ENCODE measurements at places on chromosomes 6 and 20. TPM values are rescaled to one million over a fixed set of nuclear protein-coding genes. Genes with fewer than 3 reads are reported as not detected.
A peak's percentile ranks its signal among the peaks of the same experiment; 100 is the strongest.

- no peak for DNase-seq
Measured at GRCh38 chr20:45835329-45835765, 1.7 kb downstream of the SNX21 start.

DNA sequence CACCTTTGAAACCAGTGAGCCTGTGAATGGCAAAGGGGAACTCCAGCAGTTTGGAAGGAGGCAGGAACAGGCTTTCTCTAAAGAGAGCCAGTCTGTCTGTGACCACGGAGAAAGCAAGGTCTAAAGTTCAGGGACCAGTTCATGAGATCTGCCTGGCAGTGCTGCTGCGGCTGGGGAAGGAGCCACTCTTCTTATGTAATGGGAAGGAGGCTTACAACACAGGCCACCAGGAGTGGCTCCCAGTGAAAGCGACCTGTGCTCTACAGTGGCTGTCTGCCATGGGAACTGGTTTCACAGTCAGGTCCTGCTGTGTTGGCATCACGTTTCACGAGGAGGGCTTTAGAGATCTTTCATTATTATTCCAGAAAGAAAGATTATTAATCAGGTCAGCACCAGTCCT lies 291.9 kb upstream of the PRDM1 start:
- peak; percentile 73 for DNase-seq

- DNase-seq = no peak
Measured at GRCh38 chr6:122151066-122151465, 248.4 kb upstream of the HSF2 start.

DNA sequence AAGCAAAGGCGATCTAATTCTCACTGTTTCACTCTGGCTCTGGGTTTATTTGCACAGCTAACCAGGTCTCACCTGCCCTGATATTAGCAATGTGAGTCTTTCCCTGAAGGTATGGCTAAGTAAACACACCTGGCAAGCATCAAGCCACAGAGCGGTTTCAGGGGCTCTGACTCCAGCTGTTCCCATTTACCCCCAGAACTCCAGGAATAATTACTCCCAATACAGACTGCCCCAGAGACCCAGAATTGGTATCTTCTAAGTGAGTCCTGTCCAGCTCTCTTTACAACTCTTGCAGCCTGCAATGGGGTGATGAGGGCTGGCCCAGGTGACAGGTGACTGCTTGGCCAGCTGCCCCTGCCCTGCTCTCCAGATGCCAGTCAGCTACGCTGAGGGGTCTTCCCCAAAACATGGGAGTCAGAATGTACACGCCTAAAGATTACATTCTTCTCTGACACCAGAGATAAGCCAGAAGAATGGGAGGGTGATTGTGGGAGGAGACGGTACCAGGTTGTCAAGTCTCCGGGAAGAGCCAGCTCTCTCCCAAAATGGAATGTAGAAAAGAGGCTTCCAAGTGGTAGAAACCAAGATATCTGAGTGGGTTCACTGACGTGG lies 4.9 kb upstream of the LRRN4 start:
- peak; percentile 38 for DNase-seq

DNA sequence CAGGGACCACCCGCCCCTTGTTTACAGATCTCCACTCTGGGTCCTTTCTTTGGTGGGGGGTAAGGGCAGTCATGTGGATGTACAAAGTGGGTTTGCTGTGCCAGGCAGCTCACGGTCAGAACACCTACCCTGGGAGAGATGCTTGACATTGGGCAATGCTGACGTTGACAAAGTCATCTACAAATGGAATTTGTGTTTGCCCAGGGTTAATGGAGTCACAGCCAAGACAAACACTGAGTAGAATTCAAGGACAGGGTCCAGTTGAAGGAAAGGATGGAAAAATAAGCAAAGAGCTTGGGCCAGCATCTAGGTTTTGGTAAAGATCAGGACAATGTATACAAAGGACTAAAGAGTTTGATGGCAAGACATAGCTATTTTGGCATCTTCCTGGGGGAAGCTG lies 54.7 kb downstream of the MOCS1 start:
- no peak for DNase-seq

GRCh38 chr6:123168892-123169773 lies 173.1 kb downstream of the CLVS2 start:
- DNase-seq = no peak

- DNase-seq = no peak
Measured at GRCh38 chr6:131976545-131977061, 25.4 kb upstream of the CCN2 start.

GRCh38 chr6:110731196-110731595 lies 84.1 kb downstream of the CDK19 start:
- DNase-seq = no peak

GRCh38 chr6:64439274-64439673 lies 803.7 kb downstream of the PHF3 start:
- DNase-seq = no peak

DNA sequence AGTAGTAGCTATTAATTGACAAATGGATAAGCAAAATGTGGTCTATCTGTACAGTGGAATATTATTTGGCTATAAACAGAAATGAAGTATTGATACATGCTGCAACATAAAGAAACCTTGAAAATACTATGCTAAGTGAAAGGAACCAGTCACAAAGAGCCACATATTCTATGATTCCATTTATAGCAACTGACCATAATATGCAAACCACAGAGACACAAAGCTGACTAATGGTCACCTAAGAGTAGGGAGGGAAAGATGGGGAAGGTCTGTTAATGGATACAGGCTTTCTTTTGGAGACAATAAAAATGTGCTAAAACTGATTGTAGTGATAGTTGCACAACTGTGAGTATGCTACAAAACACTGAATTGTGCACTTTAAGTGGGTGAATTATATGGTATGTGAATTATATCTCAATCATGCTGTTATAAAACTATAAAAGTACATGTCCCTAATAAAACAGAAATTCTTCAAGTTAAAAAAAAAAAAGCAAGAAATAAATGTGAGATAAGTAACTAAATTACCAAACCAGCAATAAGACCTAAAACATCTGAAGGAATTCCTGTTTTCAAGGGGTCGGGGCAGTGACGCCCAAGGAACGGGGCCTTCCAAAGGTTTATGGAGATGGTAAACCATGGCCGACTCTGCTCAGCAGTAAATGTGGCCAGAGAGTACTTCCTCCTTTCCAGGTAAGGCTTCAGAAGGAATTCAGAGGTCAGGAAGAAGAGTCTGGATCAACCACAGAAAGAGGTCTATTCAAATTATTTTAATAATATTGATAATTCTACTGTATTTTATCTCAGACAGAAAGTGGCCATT lies 75.4 kb downstream of the ARHGAP18 start:
- no peak for DNase-seq

DNA sequence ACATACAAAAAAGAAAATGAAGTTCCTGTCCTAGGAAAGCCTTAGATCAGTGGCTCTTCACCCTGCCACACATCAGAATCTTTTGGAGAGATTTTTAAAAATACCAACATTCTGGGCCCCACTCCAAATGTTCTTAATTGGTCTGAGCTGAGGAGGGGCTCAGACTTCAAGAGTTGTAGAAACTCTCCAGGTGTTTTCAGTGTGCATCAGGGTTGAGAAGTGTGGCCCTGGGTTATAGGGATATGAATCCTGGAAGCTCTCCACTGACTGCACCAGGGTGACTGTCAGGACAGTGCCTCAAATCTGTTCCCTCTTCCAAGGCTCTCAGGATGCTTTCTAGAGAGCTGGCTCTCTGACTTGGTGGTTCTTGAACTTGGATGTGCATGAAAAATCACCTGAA lies 5.5 kb upstream of the MYLK2 start:
- DNase-seq = no peak

GRCh38 chr6:101803136-101803535 lies 409.6 kb downstream of the GRIK2 start:
- no peak for DNase-seq

DNA sequence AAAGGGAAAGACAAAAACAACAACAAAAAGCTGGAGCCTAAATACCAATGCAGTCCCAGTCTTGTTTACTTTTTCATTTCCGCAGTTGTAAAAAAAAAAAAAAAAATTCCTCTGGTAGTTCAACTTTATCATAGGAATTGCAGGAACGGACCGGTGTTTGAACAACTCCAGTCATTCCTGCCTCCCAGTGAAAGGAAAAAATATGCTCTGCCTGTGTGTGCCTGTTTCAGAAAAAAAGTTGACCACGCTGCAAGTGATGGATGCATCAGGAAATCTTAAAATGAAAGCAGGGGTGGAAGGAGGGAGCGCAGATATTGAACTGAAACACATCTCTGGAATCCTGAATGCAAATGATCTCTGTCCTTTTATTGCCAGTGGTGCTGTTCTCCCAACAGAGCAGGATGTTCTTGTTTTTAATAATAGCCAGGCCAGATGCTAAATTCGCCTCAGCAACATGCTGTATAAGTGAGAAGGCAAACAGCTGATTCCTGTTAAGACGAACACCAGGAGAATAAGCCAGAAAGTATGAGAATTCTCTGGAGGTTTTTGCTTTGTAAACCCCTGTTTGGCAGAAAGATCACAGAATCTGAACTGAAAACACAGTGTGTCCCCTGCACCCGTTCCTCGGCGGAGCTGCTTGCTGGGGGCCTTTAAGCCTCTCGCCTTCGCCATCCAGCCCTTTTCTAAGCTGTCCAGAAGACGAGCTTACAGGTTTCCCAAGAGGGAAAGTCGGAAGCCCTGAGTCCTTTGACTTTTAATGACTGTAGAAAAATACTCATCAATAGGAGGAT lies 178.4 kb upstream of the SUPT3H start:
- DNase-seq = peak; percentile 37

GRCh38 chr6:36727505-36728021 lies 29.9 kb downstream of the RAB44 start:
- no peak for DNase-seq

DNA sequence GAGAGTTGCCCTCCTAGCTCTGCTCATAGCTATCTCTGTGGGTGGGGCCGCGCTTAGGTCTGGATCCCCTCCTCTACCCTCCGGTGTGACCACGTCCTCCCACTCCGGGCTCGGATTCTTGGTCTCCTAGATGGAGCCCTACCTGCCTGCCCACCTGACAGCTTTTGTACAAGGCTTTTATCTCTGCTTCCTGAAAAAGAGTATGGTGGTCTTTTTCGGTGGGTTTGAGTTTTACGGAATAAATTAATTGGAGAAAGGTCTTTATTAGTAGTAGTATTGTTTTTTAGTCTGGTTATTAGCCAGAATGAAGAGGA lies 773 bp downstream of the SMAP1 start:
- DNase-seq = no peak

DNA sequence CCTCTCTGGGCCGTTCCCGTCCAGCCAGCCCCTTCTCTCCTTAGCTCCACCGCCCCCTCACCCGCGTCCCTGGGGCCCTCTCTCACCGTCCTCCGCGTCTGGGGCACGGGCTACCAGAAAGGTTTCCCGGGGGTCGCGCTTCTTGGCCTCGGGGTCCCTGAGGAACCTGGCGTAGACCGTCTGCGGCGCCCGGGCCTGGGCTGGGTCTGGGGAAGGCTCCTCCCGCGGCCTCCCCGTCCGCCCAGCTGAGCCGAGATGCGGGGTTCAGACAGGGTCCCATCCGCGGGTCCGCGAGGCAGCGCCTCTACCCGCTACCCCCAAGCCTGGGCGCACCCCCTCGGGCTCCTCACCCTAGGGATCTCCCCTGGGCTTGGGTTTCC lies 1.1 kb downstream of the TULP1 start:
- DNase-seq = no peak

- peak; percentile 78 for DNase-seq
Measured at GRCh38 chr6:30163090-30163917, at the start of gene TRIM15. TSS of gene TRIM15 (plus strand) at chr6:30163546. CDS start at chr6:30163685, 139 bp downstream.

DNA sequence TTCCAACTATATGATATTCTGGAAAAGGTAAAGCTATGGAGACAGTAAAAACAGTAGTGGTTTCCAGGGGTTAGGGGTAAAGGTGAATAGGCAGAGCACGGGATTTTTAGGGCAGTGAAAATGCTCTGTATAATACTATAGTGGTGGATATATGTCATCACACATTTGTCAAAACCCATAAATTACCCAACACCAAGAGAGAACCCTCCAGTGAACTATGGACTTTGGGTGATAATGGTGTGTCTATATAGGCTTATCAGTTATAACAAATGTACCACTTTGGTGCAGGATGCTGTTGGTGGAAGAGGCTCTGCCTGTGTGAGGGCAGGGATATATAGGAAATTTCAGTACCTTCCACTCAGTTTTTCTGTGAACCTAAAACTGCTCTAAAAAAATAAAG lies 149.9 kb downstream of the GPX5 start:
- DNase-seq = no peak

DNA sequence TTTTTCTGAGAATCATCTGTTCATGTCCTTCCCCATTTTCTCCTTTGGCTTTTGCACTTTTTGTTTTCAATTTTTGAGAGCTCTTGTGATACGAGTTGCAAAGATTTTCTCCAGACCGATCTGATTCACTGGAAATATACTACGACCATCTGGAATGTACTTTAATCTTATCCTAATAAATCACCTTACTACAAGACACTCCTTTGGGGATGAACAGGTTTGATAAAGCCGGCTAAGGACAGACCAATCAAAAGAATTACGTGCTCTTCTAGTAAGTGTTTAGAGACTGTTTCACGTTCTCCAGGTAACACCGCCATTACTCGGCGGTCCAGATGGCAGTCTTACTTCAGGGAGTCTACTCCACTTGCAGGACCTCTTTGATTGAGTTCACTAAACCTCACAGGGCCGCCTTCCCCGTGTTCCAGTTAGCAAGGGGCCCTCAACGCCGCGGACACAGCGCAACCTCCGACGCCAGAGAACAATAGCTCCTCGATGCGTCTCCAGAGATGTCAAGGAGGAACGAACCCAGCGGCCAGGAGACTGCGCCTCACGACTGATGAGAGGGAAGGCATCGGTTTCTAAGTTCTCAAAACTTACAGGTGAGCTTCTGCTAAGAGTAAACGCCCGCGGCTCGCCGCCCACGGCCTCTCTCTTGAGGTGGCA lies 920 bp upstream of the WTAP start:
- DNase-seq = no peak

GRCh38 chr20:37999526-38000263 lies 33.6 kb downstream of the TTI1 start:
- DNase-seq = no peak

- DNase-seq = no peak
Measured at GRCh38 chr20:64086801-64087200, 2.6 kb upstream of the LKAAEAR1 start.

GRCh38 chr6:11008821-11009220 lies 35.3 kb downstream of the ELOVL2 start:
- DNase-seq = no peak

GRCh38 chr6:100177956-100178355 lies 183.9 kb upstream of the MCHR2 start:
- no peak for DNase-seq

GRCh38 chr6:150063640-150064039 lies 5.3 kb downstream of the ULBP3 start:
- DNase-seq = no peak

- DNase-seq = no peak
Measured at GRCh38 chr20:31671324-31671723, 33.6 kb downstream of the COX4I2 start.

- peak; percentile 89 for DNase-seq
Measured at GRCh38 chr6:22828179-22829062, 259.1 kb downstream of the HDGFL1 start.

- peak; percentile 80 for DNase-seq
Measured at GRCh38 chr6:30357678-30358540, 13.0 kb downstream of the RPP21 start.

GRCh38 chr20:24686156-24686555 lies 216.7 kb downstream of the SYNDIG1 start:
- no peak for DNase-seq

EFCAB8 gene
- not detected for polyA plus RNA-seq

RNF144B gene
- polyA plus RNA-seq = 0.37 TPM

ALDH5A1 gene
- polyA plus RNA-seq = 10.7 TPM

PROKR2 gene
- polyA plus RNA-seq = not detected

HUS1B gene
- 1.2 TPM for polyA plus RNA-seq

CCM2L gene
- 0.56 TPM for polyA plus RNA-seq

TRIM10 gene
- polyA plus RNA-seq = 1.1 TPM

SLC35D3 gene
- not detected for polyA plus RNA-seq

RNF182 gene
- 0.40 TPM for polyA plus RNA-seq

All from hepatocyte (in vitro differentiated cells).